ENCODE measurements at places on chromosomes 5 and 9.

GRCh38 chr9:110106661-110107060 is 101.3 kb downstream of the C9orf152 start:
- DNase-seq, result no peak

- no peak for DNase-seq
Observed at GRCh38 chr5:546376-546908, 22.2 kb upstream of the SLC9A3 start.

DNA sequence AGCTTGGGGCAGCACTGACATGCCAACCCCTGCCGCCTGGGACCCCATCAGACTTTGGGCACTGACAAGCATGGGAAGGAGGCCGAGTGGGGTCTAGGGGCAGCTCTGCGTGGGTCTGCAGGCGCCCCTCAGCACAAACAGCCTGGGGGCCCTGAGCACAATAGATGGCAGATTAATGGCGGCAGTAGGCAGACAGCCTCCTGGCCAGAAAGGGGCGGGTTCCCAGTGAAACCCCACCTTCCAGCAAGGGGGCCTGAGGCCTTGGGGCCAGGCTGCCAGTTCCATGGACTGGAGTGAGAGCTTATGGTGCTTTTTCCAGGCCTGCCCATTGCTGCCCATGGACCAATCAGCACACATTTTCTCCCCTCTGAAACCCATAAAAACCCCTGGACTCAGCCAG is 2031.2 kb downstream of the EFNA5 start:
- DNase-seq, result no peak

DNA sequence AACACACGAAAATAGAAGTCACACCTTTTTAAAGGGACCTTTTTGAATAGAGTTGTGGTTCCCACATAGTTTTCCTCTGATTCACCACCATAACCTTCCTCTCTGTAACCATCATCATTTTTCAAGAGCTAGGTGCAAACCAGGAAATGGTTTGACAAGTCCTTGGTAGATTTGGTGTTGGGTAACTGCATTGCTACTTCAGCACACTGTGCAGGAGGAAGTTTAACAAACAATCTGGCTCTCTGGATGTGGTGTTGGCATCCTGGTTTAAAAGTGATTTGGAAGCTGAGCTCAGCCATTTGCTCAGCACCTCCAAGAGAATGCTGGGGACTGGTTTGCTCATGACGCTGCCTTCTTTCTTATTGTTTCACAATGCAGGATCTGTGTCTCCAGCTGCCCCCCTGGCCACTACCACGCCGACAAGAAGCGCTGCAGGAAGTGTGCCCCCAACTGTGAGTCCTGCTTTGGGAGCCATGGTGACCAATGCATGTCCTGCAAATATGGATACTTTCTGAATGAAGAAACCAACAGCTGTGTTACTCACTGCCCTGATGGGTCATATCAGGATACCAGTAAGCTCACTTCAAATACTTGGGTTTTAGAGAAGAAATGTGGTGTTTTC is 213.1 kb downstream of the RFK start:
- no peak for DNase-seq

GRCh38 chr9:26243029-26243697 is 564.9 kb upstream of the TUSC1 start:
- DNase-seq, result no peak

DNA sequence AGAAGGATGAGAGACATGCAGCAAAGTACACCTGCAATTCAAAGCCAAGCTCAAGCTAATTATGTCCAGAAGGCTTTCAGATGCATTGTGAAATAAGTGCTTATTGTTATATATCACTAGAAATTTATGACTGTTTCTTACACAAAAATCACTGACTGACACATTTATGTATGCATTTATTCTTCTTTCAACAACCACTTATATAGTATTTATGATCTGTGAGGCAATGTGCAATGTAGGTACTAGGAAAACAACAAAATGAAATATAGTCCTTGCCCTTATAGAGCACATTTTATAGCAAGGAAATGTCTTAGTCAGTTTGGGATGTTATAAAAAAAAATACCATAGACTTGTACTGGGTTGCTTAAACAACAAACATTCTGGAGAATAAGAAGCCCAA is 167.6 kb downstream of the YIPF5 start:
- DNase-seq, result no peak

- DNase-seq, result no peak
Observed at GRCh38 chr9:81387360-81388106, 301.8 kb downstream of the TLE1 start.

GRCh38 chr5:148937239-148937638 is 110.8 kb downstream of the ADRB2 start:
- DNase-seq, result no peak

DNA sequence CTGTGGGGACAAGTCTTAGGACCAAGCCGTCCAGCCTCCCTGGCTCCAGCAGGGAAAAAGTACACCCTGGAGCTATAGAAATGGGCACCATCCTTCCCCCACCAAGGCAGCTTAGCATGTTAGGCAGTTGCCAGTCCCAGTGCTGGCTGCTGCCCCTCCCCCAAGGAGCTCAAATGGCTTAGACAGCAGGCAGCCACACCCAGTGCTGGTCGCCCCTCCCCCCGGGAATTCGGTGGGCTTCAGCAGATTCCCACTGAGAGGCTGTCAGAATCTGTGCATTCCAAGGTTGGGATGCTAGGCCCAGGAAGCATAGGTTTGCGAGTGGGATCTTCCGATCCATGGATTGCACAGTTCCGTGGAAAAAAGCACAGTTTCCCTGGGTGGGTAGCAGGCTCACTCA is 105.2 kb upstream of the ITGA1 start:
- no peak for DNase-seq

GRCh38 chr5:82719368-82719767 is 357.8 kb downstream of the TMEM167A start:
- no peak for DNase-seq

GRCh38 chr5:32638309-32638708 is 53.0 kb downstream of the SUB1 start:
- no peak for DNase-seq

- DNase-seq, result no peak
Observed at GRCh38 chr5:6752236-6752635, 39.0 kb downstream of the TENT4A start.

GRCh38 chr5:52956014-52956413 is 33.1 kb upstream of the ITGA2 start:
- DNase-seq, result no peak

GRCh38 chr5:100877274-100877673 is 25.8 kb downstream of the ST8SIA4 start:
- DNase-seq, result no peak

- DNase-seq, result no peak
Observed at GRCh38 chr5:76685704-76686103, 30.2 kb upstream of the F2R start.

DNA sequence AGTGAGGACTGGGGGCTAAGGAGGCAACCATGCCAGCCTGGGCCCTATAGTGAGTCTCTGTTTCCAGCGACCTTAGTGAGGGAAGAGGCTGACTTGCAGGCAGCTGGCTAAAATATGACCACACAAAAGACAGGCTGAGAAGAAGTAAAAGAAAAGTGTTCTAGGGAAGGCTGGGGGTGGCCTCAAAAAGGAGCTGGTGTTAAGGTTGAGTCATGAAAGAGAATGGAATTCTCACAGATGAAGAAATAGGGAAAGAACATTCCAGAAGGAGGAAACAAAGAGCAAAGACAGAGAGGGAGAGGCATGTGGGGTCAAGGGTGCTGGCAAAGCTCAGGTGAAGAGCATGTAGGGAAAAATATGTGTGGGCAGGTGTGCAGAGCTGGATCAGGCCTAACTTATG is 302.7 kb upstream of the RFX3 start:
- no peak for DNase-seq

GRCh38 chr5:166936351-166936750 is 1355.1 kb upstream of the WWC1 start:
- no peak for DNase-seq

- DNase-seq, result no peak
Observed at GRCh38 chr5:123209502-123210027, 120.5 kb downstream of the PRDM6 start.

DNA sequence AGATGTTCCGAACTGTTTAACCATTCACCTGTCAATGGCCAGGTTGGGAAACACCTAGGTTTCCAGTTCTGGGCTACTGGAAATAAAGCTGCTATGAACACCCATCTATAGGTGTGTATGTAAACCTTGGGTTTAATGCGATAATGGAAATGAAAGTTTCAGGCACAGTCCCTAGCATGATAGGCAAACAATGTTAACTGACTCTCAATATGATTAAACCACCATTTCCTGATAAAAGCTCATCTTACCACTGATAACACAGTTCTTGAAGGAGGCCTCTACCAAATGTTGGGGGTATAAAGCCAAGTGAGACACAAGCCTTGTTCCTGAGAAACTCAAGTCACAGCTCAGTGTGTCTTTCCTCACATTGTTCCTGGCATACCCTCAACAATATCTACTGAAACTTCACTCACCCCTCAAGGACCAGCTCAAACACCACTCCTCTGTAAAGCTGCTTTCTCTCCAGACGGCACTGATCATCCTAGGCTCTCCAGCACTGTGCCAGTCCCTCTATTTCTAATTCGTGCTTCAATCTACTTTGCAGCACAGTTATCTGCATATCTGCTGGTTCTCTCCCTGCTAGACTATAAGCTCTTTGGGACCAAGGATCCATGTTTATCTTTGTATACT is 15.8 kb downstream of the RAB14 start:
- DNase-seq, result no peak

DNA sequence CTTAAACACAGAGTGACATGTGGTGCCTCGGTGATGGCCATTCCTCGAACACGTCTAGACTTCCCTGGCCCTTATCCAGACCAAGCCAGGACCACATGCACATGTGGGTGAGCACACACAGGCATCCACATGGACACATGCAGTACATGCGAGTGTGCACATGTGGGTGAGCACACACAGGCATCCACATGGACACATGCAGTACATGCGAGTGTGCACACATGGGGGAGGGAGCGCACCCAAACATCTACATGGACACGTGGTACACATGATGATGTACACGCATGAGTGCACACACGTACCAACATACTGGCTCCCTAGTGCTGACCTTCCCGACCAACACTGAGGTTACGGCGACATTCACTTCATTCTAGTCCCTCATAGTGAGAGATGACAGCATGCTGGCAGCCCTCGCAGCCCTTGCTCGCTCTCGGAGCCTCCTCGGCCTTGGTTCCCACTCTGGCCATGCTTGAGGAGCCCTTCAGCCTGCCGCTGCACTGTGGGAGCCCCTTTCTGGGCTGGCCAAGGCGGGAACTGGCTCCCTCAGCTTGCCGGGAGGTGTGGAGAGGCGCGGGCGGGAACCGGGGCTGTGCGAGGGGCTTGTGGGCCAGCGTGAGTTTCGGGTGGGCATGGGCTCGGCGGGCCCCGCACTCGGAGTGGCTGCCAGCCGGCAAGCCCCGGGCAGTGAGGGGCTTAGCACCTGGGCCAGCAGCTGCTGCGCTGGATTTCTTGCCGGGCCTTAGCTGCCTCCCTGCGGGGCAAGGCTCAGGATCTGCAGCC is 186.8 kb downstream of the HSPA4 start:
- DNase-seq, result no peak

DNA sequence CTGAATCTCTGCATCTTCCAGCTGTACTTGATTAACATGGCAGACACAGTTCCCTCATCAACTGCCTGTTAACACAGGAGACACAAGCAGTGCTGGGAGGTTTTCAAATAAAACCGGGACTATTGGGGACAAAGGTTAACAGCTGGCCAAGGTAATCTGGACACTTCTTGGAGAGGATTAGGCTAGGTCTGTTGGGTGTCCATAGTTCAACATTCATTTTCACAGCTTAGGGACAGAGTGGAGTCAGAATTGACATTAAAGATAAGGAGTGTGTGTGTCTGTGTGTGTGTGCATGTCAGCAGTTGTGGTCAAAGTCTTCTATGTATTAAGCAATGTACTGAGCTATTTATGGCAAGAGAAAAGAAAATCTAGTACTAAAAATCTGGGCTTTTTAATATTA is 216.2 kb downstream of the MED10 start:
- no peak for DNase-seq

- no peak for DNase-seq
Observed at GRCh38 chr9:95137587-95138145, 179.8 kb downstream of the FANCC start.

GRCh38 chr5:95668728-95669127 is 14.1 kb downstream of the SPATA9 start:
- DNase-seq, result no peak

DNA sequence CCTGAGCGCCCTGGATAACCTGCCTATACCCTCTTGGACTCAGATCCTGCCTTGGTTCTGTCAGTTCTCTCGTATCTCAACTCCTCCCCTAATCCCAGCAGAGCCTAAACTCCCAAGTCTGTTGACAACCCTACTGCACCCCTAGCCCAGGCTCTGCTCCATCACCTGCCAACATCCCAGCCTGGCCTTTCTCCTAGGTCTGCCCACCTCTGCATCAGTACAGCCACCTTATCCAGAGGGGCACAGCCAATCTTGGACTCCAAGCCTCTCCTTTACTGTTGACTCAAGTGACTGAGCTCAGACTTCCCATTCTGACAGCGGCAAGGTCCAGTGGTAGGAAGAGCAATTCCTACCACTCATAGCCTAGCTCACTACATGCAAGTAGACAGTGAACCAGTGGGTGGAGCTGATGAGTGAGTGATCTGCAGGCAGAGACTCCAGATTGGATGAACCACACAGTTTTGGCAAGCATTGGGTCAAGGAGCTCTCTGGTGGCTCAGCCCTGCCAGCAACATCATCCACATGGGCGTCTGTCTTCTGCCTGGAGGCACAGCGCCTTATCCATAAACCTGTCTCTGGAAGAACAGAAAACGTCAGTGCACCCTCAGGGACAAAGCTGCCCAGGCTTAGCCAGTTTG is 26.5 kb downstream of the TRMO start:
- no peak for DNase-seq

GRCh38 chr5:139472386-139473030 is 1.7 kb downstream of the SMIM33 start:
- DNase-seq, result no peak

- no peak for DNase-seq
Observed at GRCh38 chr5:82858151-82859025, 218.8 kb downstream of the TMEM167A start.

- no peak for DNase-seq
Observed at GRCh38 chr5:100762108-100762507, 141.0 kb downstream of the ST8SIA4 start.

GRCh38 chr9:16475996-16476395 is 394.5 kb downstream of the BNC2 start:
- DNase-seq, result no peak

DNA sequence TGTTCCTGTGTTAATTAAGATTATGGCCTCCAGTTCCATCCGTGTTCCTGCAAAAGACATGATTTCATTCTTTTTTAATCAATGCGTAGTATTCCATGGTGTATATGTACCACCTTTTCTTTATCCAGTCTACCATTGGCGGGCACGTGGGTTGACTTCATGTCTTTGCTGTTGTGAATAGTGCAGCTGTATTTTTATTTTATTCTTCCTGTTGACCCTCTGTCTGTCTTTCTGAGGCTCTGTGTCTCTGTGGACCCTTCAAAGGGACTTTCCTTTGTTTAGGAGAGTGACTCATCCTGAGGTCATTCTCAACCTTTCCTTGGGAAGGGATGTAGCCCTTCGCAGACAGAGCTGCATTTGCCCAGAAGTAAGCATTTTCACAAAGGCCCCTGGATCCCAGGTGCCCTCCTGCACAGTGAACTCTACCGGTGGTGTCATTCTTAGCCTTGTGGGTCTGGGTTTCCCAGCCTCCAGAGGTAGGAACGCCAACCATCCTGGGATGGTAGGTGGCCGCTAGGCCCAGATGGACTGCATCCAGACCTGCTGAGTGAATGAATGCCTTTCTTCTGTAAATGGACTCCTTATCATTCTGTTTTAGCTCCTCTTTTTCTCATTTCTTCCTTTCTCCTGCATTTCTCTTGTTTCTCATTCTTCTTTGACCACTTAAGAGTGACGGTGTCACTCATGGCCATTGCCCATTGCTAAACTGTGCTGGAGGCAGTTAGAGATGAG is 22.4 kb downstream of the TRIO start:
- no peak for DNase-seq
